ENCODE measurements at places on chromosomes 4 and X.

DNA sequence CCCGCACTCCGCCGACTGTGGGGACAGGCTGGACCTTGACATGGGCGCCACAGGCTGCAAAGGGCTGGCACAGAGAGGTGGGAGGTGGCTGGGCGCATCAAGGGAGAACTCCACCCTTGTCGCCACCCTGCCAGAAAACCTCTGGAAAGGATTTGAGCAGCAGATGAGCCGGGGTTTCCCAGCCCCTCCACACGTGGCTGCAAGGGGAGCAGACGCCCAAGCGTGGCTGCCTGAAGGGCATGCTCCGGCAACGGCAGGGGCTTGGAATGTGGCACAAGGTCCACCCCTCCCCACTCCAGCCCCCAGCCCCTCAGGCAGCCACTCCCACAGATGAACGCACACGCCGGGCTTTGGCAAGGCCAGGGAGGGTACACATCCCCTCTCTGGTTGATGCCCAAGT is 4.6 kb downstream of the BGN start:
- DNase-seq, result no peak

GRCh38 chr4:145234091-145234706 is 53.8 kb upstream of the OTUD4 start:
- peak; percentile 55 for DNase-seq

DNA sequence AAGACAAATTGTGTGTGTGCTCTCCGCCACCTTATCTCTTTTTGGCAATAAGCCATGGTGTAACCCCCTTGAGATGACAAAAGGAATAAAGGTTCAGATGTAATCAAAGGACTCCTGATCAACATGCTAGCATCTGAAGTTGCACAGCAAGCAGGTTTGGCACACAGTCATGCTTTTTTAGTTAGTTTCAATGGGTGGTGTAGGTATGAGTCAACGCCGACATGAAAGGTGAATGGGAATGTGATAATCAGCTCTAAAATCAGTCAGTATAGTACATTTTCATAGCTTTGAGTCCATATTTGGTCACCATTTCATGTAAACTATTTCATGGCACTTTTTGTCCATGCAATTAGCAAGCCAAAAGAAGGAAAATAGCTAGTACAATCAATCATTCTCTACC is 50.4 kb upstream of the ETNPPL start:
- DNase-seq, result no peak

GRCh38 chrX:153445856-153446635 is at the start of gene TREX2:
Gene TREX2 (minus strand): TSS chrX:153446056. CDS start chrX:153445430, 626 bp downstream.
- DNase-seq, result no peak

GRCh38 chrX:6029014-6029413 is 199.7 kb downstream of the NLGN4X start:
- no peak for DNase-seq

DNA sequence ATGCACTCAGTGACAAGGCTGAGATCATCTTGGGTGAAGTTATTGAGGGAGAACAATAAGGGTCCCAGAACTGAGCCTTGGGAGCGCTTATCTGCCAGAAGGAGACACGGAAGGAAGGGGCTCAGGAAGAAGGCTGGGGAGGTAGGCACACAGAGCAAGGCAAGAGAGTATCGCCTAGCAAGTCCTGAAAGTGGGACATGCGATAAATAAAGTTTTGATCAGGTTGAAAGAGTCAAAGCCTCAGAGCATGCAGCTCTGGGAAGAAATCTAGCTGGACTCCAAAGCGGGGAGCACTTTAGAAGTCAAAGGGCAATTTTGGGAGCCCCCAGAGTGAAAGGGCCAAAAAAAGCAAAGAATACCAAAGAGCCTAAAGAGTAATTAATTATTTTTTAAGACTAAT is 17.7 kb upstream of the ANXA3 start:
- DNase-seq, result no peak

GRCh38 chr4:53786632-53787031 is 195.3 kb upstream of the LNX1 start:
- no peak for DNase-seq

DNA sequence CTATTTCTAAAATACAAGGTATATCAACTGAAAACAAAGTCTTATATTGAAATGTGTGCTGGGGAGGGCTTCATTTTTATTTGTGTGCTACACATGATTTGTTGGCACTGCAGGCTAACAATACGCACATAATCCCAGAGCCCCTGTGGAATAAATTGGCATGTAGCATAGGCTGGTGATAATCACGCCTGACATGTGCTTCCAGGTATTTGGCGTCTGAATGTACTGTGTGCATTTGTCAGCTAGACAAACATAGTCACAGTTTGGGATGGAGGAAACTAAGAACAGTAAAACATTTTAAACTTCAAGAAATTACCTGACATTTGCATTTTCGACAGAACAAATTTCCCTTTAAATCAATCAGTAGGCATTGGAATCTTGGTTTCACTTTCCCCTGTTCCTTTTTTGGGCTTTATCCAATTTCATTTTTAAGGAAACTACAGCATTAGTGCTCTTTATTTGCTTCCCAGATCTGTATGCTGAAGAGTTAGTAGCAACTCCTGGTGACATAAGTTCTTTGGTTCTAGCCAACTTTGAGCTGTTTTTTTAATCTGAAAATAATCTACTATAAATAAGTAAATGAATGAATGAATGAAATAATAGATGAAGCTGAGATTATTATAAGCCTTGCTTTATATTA is 472.3 kb downstream of the PDHA2 start:
- no peak for DNase-seq

DNA sequence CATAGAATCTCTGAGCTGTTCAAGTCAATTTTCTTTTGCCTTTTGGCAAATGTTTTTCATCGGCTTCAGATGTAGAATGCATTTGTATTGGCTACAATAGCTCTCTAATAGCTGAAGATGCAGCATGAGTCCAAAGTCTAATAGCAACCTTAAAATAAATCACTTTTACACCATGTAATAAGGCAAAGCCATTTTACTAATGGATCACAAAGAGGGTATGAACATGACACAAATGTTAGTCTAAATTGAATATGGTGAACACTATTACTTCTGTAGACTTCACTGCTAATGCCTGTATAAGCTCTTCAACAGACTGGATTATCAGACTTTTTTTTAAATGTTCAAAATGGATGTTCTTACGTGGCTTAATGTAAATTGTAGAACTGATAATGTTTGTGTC is 645.3 kb downstream of the TLL1 start:
- DNase-seq, result no peak

GRCh38 chr4:42371305-42372252 is 25.7 kb upstream of the SHISA3 start:
- peak; percentile 49 for DNase-seq

DNA sequence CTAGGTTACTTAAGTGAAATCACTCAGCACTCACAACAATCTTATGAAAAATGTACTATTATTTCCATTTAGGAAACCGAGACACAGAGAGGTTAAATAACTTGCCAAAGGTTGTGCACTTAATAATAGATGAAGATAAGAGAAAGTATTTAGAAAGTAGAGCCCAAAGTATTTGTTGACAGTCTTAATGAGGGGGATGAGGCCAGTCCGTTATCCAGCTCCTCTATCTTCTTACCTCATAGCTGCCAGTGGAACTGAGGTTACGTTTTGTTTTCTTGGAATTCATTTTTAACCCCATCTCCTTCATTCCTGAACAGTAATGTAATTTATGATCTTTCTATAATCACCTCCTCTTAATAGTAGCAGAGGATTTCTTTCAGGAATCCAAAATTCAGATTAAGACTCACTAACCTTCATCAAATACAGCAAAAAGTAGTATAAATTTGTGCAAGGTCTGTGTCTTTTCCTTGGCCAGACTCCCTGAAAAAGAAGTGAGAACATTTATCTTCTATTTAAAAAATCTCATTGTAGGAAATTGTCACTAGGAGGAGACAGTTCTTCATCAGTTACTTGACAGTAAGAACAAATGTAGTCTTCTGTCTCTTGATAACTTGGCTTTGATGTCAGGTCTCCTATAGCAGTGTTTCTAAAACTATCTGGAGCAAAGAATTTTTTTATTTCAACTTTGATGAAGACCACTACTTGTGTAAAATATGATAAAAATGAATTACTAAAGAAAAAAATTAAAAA is 35.5 kb downstream of the F8 start:
- no peak for DNase-seq

- DNase-seq, result no peak
Observed at GRCh38 chr4:2058264-2059045, 672 bp upstream of the NAT8L start.

DNA sequence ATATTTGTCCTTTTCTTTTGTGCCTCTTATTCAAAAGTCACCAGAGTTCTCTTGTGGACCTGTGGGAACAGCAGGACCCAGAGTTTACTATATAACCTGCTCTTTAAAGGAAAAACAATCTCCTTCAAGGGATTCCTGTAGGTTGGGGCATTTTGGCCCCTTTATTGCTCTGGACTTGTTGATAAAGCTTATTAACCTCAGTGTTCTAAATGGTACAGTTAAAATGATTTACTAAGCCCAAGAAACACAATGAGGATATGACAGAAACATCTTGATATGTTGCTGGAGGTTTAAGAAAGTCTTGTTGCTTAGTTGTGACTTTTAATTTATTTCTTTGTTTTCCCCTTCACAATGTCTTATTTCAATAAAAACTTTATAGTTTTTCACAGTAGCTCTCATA is 46.8 kb downstream of the SLIT2 start:
- no peak for DNase-seq

DNA sequence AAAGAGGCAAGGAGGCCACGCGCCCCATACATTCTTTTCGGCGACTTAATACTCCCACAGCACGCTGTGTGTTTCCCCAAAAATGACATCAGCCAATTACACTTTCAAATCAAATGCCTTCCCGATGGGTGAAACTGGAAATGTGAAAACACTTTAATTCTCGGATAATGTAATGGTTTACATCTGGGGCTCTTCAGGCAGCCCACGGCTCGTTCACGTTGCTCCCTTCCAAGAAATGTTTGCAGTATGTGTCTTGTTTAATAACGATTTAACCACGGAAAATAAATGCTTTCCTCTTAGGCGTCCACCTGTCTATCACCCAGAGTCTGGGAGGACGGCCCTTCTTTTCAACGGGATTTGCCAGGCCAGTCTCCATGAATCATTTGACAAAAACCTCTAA is 272.5 kb downstream of the SHOX start:
- DNase-seq, result no peak

DNA sequence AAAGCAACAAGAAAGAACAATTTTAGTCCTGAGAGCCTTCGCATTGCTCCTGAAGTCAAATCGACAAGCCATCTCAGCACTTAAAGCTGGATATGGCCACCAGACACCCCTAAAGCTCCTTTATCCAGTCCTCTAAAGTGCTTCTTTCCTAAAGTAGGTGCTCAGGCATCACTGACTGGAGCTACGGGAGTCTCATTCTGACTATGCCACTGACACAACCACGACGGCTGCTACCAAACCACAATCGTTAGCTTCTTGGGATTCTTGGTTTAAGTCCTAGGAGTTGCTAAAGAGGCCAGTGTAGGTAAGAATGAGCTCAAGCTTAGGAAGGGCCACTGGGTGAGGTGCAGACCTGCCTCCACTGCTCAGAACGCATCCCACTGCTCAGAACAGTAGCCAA is 1.0 kb downstream of the SLC10A6 start:
- DNase-seq, result no peak

GRCh38 chrX:41339148-41339547 is 5.2 kb downstream of the DDX3X start:
- no peak for DNase-seq

DNA sequence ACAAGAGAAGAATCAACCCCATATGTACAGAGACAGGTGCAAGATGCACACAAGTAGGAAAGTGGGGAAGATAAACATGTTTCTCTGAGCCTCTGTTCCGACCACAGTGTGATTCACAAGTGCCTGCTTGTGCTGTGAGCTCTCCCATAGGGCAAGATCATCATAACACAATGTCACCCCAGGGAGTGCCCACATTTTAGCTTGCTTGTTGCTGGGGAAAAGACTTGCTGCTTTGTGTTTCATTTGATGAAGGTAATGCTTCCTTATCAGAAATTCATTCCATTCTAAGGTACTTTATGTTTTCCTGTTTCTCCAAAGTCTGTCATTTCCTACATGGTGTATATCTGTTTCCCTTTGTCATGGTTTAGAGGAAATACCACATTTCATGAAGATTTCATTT is 304.5 kb upstream of the DIPK2B start:
- DNase-seq, result no peak

GRCh38 chrX:15202454-15203177 is 67.3 kb downstream of the ASB9 start:
- DNase-seq, result peak; percentile 49

- DNase-seq, result no peak
Observed at GRCh38 chr4:183455431-183456195, 11.2 kb downstream of the CDKN2AIP start.

GRCh38 chrX:39679497-39680157 is 418.1 kb downstream of the BCOR start:
- DNase-seq, result no peak

- no peak for DNase-seq
Observed at GRCh38 chr4:92455329-92455839, 151.6 kb downstream of the GRID2 start.

- peak; percentile 53 for DNase-seq
Observed at GRCh38 chr4:30717208-30718020, 2.8 kb upstream of the PCDH7 start.

GRCh38 chr4:153159016-153159415 is 45.2 kb upstream of the TRIM2 start:
- no peak for DNase-seq

- DNase-seq, result no peak
Observed at GRCh38 chr4:156966836-156967235, 4.8 kb downstream of the PDGFC start.

DNA sequence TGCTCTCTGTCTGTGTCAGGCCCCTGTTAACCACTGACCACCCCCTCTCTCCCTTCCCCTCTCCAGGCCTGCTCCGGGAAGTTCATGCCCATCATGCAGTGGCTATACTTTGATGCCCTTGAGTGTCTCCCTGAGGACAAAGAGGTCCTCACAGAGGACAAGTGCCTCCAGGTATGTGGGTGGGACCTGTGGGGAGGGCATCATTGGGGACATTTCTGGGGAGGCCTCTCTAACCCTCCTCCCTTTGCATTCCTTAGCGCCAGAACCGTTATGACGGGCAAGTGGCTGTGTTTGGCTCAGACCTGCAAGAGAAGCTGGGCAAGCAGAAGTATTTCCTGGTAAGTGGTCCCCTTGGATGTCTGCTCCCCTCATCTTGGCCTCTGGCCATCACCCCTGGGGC is 9.2 kb downstream of the UBA1 start:
- DNase-seq, result no peak

DNA sequence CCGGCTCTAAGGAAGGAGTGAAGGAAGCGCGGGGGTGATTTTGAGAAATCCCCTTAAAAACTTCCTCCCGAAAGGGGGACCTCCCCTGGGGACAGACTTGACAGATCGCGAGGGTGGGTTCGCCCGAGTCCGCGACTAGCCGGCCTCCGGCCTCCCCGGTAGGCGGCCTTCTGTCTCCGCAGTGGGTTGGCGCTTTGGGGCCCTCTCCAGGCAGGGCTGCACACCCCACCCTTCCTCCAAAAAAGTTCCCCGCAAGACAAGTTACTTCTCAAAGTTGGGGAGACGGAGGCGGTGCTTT is 24.8 kb downstream of the HOPX start:
- no peak for DNase-seq

Measured in HTR-8/SVneo (cell line).